ENCODE measurements at places on chromosomes 12 and 14. TPM values are rescaled to one million over a fixed set of nuclear protein-coding genes. Genes with fewer than 3 reads are reported as not detected.

CLEC9A gene
- not detected for total RNA-seq

DNA sequence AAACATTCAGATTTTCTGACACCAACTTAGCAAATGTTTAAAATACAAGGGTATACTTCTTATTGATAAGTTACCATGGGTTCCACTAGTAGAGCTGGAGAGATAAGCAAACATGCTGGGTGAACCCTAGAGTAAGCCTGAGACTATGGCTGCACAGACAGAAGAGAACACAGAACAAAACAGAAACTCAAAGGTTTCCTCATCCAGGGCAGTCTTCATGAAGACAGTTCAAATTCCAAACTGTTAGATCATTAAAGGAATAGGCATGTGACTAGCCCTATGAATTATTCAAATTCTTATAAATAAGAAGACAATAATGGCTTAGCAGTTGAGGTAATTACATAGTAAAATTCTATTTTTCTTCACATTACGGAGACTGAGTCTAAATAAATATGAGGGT lies 28.1 kb downstream of the BTBD7 start:
- DNase-seq: no peak

DNA sequence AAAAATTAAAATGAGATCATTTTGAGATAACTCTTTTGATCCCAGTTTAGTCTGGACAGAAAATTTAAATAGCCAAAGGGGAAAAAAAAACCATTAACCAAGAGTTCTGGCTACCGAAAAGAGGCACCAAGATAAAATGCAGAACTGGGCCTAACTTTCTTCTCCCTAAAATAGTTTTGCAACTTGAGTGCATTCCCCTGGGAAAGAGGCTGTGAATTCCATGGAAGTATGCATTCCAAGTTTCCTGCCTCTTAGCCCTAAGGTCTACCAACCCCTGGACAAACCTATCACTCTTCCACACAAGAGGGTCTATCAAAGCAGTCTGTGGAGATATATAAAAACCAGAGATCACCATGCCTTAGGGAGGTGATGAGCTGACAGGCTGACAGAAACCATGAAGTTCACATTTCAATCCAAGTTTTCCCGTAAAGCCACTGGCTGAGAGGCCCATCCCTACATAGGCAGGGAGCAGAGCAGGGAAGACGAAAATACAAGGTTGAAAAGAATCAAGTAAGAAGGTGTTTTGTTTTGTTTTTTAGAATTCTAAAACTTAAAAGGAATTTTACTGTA lies 33.8 kb downstream of the DCP1B start:
- DNase-seq: no peak

PRICKLE1 gene
- 19.2 TPM for total RNA-seq

DNA sequence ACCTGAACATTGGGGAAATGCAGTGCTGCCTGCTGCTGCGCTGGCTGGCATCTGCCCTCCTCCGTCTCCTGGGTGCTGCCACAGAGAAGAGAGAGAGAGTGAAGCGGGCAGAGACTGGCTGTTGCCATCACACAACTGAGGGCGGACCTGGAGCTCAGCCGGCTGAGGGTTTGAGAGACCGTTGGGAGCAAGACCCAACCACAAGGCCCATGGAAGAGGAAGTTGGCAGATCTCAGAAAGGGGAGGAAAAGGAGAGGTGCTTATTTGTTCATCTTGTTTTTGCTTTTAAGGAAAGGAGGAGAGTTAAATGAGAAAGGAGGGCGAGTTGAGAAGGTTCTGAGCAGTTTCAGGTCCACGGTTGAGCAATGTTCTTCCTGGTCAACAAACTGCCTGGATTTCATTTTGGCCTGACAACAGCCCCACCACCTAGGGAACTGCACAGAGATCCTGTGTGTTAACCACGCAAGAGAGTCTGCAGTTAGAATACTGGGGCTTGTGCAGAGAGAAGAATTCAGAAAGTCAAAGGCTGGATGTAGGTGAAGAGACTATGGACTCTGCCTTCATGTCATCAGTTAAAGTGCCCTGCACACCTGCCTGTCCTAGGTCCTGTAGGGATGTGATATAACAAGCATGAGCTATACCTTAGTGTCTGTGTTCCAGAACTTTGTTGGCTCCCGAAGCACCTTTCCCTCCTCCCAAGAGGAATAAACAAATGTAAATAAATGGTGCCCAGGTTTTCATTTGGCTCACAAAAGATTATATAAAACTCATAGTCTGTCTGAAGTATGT lies 124.6 kb downstream of the ETV6 start:
- DNase-seq: no peak

DNA sequence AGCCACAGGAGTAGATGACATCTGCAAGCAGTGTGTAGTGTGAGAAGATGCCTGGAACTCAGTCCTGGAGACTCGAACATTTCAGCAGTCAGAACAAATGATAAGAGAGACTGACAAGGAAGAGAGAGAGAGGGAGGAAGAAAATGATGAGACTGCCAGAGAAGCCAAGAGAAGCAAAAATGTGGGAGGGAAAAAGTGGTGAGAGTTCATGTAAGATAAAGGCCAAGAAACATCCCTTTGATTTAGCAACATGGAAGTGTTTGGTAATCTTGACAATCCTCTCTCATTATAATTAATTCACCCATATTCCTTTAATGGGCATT lies 42.6 kb downstream of the LIMA1 start:
- DNase-seq: no peak

- DNase-seq: no peak
Observed at GRCh38 chr14:76767681-76768656, 6.7 kb downstream of the VASH1 start.

DNA sequence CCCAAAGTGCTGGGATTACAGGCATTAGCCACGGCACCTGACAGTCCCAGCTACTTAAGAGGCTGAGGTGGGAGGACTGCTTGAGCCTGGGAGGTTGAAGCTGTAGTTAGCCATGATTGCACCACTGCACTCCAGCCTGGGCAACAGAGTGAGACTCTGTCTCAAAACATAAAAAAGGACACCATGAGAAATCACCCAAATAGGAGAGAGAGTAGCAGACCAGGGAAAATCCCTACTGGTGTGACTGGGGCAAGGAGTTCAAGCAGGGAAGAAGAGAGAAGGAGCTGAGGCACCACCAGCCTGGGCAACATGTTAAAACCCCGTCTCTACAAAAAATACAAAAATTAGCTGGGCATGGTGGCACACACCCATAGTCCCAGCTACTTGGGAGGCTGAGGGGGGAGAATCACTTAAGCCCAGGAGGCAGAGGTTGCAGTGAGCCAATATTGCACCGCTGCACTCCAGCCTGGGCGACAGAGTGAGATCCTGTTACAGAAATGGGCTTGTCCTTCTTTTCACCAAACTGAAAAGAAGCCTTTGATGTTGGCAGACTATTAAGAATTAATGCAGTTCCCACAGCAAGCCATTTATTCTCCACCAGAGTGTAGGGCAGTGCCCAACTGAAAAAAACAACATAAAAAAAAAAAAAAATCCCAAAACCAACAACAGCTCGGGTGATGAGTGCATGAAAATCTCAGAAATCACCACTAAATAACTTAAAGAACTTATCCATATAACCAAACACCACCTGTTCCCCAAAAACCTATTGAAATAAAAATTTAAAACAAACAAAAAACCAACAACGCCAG lies 4.5 kb upstream of the SRSF9 start:
- no peak for DNase-seq

DNA sequence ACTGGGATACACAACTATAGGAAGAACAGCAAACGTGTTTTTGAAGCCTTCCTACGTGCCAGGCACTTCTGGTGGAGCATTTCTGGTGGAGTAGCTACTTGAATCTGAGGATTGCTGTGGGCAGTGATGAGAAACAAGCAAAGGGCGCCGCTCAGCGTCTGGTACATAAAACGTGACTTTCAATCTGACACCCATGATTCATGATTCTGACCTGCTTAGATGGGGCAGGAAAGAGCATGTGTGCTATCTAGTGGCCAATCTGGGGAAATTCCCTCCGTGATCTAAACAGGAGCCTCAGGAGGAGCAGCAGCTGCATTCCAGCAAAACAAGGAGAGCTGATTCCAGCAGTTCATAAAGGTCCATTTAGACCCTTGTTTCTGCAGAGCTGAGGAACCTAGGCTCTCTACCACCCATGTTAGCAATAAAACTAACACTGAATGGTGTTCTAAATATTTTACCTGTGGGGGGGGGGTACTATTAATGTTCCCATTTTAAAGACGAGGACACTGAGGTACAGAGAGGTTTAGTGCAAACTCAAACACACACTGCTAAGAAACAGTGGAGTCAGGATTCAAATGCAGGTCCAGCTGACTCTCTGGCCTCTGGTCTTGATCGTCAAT lies 37.8 kb downstream of the PAH start:
- DNase-seq: peak; percentile 81

DNA sequence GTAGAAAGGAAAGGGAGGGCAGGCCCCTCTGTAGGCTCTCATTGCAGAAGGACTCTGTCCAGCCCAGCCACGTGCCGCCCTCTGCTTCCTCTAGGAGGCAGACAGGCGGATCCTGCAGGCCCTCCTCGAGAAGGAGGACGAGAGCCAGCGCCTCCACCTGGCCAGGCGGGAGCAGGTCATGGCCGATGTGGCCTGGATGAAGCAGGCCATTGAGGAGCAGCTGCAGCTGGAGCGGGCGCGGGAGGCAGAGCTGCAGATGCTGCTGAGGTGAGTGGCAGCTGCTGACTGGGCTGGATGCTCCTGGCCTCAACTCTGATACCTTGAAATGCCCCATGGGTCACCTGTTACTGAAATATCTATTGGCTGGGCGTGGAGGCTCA lies 10.9 kb downstream of the TCHP start:
- no peak for DNase-seq

GRCh38 chr12:93918262-93918661 lies 230.1 kb upstream of the PLXNC1 start:
- no peak for DNase-seq

SLC25A47 gene
- total RNA-seq: not detected

- DNase-seq: no peak
Observed at GRCh38 chr14:55688566-55688965, 108.6 kb downstream of the KTN1 start.

ADGRD1 gene
- total RNA-seq: 24.9 TPM

DNA sequence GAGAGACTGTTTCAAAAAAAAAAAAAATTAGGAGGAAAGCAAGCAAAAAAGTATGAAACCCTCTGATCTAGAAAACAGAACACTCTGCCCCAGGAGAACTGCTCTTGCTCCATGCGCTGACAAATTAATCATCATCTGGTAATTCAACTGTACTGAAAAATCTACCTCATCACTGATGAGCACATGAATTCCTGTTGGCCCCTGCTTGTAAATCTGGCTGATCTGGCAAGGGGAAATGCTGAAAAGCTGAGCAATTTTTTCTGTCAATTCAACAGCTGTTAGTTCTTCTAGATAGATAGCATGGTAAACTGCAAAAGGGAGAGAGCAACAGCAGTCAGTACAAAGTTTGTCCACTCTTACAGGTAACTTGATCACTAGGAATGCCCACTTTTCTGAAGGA lies 15.2 kb upstream of the CSRNP2 start:
- DNase-seq: no peak

AKT1 gene
- total RNA-seq: 151 TPM

GRCh38 chr14:103483600-103483999 lies 39.0 kb downstream of the CKB start:
- DNase-seq: no peak

- DNase-seq: no peak
Observed at GRCh38 chr14:97757491-97757890, 960.3 kb downstream of the VRK1 start.

DNA sequence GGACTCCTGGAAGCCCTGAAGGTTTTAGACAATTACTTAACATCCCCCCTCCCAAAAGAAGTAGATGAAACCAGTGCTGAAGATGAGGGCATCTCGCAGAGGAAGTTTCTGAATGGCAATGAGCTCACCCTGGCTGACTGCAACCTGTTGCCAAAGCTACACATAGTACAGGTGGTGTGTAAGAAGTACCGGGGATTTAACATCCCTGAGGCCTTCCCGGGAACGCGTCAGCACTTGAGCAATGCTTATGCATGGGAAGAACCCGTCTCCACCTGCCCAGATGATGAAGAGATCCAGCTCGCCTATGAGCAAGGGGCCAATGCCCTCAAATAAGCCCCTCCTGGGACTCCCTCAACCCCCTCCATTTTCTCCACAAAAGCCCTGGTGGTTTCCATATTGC lies 10.6 kb upstream of the SPPL3 start:
- DNase-seq: no peak

RNASE7 gene
- total RNA-seq: not detected

PTPRB gene
- 40.2 TPM for total RNA-seq

DNA sequence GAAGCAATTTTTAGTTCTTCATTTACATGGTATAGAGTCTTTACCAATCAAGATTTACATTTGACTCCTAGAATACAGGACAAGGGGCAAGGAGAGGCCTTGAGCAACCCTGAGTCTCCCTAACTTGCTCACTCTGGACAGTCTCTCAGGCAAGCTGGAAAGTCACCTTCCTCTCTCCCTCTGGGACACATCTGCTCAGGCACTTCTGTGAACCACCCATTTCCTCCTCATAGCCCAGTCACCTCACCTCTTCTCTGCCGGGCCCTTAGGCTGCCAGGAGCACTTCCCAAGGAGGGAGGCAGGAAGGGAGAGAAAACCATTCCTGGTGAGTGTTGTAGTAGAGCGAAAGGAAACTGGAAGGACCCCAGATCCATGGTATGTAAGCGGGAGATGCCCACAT lies 202.8 kb downstream of the TTC7B start:
- DNase-seq: no peak

CCDC85C gene
- 23.6 TPM for total RNA-seq

GRCh38 chr14:93062890-93063289 lies 52.8 kb downstream of the ITPK1 start:
- DNase-seq: no peak

POLE2 gene
- total RNA-seq: 2.7 TPM

DNA sequence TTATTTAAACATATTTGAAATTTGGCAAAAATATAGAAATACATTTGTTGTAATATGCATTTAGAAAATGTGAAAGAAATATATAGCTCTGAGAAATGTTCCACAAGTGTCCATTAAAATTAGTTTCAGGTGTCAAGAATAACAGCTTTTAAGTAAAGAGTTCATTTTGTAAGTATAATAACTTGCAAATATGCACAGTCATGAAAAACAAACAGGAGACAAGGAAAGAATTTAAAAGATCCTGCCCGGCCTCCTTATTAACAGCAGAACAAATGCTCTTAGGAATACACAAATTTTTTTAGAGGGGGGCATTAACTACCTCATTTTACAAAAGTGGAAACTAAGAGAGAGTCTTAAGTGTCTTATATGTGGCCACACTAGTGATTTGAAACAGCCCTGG lies 77.7 kb upstream of the DBX2 start:
- no peak for DNase-seq

GRCh38 chr12:3431686-3432085 lies 59.3 kb upstream of the PRMT8 start:
- DNase-seq: no peak

- no peak for DNase-seq
Observed at GRCh38 chr12:102528111-102528510, 47.7 kb upstream of the IGF1 start.

DNA sequence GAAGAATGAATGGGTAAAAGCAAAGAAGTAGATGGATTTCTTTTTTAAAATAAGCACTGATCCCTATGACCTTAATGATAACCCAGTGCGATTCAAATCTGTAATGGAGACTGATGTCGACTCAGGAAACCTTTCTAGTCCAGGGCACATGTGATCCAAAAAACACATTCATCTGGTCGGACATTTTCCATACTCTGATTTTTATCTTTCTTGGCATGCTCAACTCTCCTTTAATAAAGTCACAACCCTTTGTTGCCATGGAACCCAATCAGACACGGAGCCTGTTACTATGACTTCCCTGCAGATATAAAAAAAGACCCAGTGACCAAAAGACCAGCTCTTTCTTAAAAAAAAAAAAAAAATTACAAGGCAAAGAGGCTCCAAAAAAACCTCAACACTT lies 27.9 kb downstream of the TMCC3 start:
- no peak for DNase-seq

Data from thyroid gland (tissue), 4 donors.